ENCODE measurements at places on chromosomes 2 and 18.

GRCh38 chr2:205903549-205904129, 182.3 kb downstream of the INO80D start:
- no peak for DNase-seq

DNA sequence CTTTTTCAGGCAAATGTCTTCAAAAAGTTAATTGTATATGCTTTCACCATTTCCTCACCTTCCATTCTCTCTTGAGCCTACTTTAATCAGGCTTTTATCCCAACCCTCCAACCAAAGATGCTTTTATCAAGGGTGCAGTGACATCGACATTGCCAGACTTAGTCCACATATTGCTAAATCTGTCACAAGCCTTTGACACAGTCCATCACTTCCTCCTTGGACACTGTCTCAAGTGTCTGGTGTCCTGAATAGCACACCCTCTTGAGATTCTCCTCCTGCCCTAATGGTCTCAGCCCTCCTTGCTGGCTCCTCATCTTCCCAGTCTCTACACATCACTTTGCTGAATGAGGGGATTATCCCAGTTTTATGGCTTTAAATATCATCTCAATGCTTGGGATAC, 147.5 kb upstream of the SLC39A10 start:
- no peak for DNase-seq

DNA sequence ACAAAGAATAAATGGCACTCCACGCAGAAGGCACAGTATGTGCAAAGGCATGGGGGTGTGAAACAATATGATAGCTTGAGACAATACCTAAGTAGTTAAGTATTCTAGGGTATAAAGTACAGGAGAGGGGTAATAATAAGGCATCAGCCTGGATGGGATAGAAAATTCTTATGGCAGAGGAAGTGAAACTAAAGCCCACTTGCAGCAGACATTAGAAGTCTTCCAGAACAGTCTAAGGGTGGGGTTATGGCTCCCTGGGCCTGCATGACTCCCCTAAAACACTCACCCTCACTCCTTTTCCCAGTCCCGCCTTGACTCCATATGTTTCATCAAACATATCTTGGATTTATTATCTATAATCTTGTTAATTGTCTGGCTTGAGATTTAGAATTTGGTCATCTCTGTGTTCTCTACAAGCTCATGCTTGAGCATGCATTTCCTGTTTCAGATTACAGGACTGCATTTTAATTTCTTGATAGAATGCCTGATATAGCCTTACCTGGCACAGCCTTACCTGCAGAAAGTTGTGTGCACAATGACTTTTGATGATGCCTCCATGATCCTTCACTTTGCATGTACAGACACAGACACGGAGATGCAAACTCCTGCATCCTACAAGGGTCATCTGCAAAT, 28.5 kb upstream of the TMBIM1 start:
- DNase-seq: no peak

- DNase-seq: no peak
Measured at GRCh38 chr2:64620661-64621060, 33.1 kb downstream of the SERTAD2 start.

DNA sequence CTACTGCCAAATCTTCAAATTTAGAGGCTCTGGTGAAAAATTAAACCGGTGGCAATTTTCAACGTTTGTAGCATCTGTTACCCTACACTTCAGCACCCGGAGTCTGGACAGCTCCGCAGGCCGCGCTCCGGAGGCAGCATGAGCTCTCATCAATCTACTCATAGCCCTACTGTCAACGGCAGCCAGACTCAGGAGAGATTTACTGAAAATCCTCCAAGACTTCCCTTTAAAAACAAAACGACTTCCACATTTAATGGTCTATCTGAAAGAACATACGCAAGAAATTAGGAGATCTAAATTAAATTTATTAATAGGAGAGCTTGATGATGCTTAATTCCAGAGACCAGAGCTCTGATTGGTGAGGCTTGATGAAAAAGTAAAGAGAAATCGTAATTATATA, 970 bp upstream of the ADCYAP1 start:
- no peak for DNase-seq

GRCh38 chr18:63488160-63488559, 11.4 kb downstream of the SERPINB5 start:
- DNase-seq: no peak

GRCh38 chr2:12060886-12061285, 314.5 kb downstream of the LPIN1 start:
- no peak for DNase-seq

DNA sequence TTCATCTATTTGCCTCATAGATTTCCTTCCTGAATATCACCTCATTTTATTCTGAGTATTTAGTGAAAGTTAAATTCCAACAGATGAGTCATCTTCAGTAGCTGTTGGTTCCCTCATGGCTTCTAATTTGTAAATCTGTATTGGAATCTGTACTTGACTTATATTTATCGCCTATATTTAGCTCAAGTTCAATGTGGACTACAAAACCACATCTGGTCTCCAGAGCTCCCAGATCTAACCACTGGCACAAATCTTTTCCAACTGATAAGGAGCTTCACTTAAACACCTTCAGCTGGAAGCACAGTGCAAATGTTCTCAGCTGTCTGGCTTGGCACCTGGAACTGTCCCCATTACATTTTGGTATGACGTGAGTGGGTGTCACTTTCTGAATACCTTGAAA, 82.8 kb upstream of the DSEL start:
- DNase-seq: no peak

DNA sequence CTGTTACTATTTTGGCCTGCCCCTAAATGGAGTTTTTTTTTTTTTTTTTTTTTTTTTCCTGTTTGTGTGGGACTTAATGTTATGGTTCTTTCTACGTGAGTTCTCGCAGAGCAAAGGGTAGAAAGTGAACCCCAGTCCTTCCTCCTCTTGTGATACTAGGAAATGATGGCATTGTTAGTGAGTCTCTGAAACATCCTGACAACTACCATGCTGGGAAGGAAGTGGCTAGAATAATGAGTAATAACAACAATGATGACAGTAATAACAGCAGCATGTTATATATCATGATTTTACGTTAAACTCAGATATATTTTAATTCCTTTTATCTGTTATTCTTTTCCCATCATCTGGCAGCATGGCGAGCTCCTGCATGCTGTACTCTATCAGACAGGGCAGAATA, 216.2 kb upstream of the LINC00305 start:
- no peak for DNase-seq

DNA sequence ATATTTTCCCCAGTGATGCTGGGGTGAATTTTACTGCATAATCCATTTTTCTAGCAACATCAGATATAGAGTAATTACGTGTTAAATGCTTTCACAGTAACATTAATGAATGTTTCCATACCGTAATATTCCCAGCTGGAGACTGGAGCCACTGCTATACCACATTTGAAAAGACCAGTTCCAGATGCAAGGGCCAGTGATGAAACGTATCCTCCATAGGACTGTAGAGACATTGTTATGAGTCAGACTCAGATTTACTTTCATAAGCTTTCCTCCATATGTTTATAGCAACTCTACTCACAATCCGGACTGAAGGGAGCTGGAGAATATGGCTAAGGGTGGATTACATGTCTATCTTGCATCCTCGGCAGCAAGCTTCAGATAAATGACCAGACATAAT, 22.7 kb upstream of the GCG start:
- DNase-seq: no peak

DNA sequence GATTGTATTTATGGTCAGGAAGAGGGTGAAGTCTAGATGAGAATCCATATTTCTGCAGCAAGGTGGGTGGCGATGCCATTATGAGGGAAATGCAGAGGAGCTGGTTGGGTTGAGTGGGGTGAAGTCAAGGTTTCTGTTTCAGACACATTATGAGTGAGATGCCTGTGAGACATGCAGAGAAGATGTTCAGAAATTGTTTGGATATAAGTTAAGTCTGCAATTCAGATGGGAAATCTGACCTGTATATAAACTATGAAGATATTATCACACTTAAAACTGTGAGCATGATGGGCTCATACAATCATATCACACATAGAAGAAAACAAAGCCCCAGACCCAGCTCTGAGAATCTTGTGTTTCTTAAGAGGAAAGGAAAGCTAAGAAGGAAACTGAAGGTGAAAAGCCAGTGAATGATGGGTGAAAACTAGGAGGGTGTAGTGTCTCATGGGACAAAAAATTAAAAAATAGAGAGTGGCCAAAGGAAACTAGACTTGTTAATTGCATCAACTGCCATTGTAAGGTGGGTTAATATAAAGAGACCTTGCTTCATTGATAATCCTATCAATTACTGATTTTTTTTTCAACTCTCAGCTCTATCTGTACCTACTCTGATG, 14.2 kb downstream of the GALNT5 start:
- no peak for DNase-seq

DNA sequence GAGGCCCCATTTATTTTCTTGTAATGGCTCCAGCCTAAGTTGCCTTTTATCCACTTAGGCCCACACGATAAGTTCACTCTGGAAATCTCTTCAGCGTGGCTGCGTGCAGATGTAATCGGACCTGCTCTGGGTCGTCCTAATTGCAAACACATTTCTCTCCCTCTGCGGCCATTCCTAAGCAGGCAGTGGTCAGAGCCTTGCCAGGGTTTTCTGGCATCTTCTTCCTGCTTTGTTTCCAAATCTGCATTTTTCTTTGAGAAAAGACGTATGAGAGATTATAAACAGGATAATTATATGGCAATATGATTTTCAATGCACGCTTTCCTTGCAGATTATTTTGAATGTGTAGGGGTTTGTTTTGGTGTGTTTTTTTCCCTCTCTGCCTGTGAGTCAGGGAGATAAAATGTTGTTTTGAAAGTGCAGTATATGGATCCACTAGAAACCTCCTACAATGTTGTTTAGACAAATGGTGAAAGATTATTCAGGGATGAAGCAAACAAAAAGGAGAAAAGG, 239.4 kb upstream of the TANK start:
- no peak for DNase-seq

- no peak for DNase-seq
Measured at GRCh38 chr2:217989221-217989948, 13.4 kb downstream of the TNS1 start.

DNA sequence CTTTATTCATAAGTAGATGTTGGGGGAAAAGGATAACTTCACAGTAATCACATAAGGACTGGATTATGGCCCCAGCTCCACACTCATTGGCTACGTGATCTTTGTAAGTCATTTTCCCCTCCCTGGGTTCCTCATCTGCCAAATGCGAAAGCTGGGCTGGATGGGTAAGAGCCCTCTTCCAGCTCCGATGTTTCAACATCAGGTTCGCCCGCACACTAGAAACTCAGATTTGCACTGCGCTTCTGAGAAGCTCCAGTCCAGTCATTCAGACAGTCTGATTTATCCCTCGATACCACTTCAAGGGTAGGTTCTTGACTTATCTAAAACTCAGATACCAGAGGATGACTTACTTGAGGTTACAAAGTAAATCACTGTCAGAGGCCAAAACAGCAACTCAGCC, 31.0 kb upstream of the RMDN2 start:
- DNase-seq: no peak

DNA sequence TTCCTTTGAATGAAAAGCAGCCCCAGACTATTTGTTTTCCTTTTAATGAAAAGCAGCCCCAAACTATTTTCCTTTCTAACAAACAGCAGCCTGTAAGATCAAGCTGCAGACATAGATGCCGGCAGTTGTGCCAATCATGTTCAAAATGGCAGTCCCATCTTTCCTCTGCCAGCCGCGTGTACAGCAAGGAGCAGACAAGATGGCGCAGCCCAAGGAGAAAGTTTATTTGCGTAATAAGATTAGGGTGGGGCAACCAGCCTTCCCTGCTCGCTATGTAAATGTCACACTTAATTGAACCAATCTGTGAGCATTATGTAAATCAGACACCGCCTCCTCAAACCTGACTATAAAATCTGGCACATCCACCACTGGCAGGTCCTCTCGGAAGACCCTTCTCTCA, 226.0 kb downstream of the TGIF1 start:
- no peak for DNase-seq

GRCh38 chr2:226031647-226032501, 632.4 kb downstream of the NYAP2 start:
- no peak for DNase-seq

- DNase-seq: no peak
Measured at GRCh38 chr2:216665717-216666116, 29.6 kb downstream of the IGFBP5 start.

DNA sequence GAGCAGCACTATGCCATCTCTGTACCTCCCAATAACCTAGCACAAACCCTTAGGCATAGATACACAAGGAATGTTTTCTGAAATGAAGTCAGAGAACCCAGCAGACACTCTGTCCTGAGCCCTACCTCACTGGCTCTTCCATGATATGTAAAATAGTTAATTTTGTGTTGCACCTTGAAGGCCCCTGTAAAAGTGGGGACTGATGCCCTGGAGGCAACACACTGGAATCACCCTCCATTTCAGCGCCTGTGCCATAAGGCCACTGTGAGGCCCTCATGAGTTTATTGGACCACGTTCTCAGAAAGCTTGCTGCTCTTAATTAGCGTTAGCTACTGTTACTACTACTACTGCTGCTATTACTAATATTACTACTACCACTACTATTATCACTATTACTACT, 670.1 kb upstream of the SOX11 start:
- no peak for DNase-seq
